Stimulated activated CD4-positive, alpha-beta T cell treated with anti-CD3 and anti-CD28 coated beads, Interleukin-1b, Interleukin-23, amount 100 ng/mL, for 24 hours (primary cell): ENCODE measurements at places on chromosomes 13 and 19.

DNA sequence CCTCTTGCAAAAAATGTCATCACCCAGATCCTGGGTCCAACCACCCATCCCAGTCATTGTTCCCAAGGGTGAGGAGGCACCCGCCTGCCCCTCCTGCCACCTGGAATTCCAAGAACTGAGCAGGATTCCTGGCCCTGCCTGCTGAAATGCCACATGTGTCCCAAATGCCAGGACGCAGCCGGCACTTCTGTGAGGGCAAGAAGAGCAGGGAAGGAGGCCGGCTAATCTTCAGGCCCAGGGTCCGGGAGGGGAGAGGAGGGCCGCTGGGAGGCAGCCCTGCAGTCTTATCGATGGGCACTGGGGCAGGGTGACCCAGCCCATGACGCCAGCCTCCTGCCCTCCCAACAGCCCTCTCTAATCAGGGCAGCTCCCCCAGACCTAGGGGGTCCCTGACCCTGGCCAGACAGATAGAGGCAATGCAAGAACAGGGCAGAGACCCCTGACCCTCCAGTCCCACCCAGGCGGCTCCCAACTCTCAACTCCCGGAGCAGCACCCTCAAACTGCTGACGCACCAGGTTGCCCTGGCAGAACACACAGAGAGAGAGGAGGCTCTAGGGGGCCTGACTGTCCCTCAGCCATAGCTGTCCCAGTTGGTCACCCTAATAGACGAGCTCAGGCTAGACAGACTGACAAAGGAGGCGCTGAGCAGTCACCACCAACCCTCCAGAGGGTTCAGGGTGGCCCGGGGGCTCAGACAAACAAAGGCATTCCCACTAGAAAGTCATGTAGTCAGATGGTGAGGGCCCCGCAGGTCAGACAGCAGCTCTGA lies 1.5 kb downstream of the MFSD12 start:
- no peak for DNase-seq

DNA sequence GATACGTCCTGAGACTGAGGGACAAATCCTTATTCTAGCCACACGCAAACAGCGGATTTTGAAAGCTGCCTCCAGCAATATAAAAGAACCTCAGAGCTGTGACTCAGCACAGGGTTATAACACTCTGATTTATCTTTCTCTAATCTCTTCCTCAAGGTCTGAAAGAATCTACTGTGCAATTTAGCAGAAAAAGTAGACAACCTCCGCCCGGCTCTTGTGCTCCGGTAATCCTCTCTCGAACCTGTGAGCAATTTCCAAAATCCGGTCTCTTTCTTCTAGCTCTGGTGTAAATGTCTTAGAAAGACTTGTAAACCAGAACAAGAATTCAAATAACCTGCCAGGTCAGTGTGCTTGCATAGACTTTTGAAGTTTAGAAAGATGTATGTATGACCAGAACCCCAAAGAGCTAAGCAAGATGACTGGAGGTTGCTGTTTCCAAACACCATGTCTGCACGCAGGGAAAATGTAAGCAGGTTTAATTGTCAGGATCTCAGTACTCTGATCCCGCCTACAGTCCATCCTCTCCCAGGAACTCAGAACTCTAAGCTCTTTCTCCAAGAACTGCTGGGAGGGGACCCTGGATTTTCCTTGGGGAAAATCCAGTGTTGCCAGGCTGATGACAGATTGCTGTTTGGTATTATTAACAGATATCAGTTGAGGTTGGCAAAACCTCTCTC lies 338.1 kb downstream of the RFC3 start:
- no peak for DNase-seq

DNA sequence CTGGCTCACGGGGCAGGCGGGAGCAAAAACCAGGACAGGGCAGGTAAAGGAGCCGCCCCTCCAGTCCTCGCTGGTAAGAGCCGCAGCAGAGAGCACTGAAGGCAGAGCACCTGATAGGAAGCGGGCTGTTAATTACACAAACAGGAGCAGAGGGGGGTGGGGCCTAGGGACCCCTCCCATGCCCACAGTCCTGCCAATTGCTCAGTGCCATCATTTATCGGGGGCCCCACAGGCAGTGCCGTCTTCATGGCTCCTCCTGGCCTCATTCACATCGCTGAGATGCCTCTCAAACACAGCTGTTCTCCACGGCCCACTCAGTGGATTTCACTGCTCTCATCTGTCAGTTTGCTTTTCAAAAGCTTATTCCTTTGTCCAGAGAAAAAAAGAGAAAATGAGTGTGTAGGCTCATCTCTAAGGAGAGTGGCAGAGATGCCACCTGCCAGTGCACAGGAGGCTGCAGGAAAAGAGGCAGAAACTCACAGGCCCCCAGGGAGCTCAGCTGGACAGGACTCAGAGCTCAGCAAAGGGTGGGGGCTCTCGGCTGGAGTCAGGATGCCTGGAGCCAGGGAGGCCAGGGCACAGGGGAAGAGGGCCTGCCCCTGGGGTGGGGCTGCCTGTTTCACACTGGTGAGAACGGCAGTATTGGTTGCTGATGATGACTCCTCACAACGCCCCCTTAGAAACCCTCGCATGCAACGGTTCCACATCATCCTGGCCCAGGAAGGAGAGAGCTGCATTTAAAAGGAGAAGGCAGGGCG lies 174.6 kb downstream of the COL4A1 start:
- DNase-seq: no peak

DNA sequence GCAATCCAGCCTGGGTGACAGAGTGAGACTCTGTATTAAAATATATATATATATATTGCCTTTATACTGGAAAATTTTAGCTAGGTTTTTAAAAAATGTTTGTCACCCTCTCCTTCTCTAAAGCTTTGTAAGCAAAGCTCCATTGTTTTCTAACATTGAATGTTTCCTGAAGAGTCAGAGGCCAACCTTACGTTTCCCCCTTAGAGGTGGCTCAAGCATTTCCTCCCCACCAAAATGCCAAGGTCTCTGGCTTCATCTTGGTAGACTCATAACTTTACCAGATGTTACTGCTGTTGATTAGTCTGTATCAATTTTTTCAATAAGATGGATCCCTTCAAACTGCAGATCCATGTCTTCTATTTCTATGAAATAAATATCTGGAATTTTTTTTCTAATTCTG lies 25.2 kb upstream of the IPO5 start:
- DNase-seq: no peak

GRCh38 chr13:108667205-108667604 lies 37.8 kb downstream of the MYO16 start:
- no peak for DNase-seq

- no peak for DNase-seq
Observed at GRCh38 chr19:44904426-44904994, 1.1 kb upstream of the APOE start.

DNA sequence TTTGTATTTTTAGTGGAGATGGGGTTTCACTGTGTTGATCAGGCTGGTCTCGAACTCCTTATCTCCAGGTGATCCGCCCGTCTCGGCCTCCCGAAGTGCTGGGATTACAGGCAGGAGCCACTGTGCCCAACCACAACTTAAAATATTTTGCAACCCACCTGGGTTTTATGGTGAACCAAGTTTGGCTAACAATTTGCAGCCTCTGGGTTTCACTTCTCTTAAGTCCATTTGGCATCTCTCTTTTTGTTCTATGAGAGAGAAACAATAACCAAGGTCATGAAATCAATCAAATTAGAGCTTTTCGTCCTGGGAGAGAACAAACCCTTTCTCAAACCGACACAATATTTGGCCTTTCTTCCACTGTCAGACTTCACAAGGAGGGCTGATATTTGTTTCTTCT lies 5.6 kb upstream of the SMAD9 start:
- no peak for DNase-seq

DNA sequence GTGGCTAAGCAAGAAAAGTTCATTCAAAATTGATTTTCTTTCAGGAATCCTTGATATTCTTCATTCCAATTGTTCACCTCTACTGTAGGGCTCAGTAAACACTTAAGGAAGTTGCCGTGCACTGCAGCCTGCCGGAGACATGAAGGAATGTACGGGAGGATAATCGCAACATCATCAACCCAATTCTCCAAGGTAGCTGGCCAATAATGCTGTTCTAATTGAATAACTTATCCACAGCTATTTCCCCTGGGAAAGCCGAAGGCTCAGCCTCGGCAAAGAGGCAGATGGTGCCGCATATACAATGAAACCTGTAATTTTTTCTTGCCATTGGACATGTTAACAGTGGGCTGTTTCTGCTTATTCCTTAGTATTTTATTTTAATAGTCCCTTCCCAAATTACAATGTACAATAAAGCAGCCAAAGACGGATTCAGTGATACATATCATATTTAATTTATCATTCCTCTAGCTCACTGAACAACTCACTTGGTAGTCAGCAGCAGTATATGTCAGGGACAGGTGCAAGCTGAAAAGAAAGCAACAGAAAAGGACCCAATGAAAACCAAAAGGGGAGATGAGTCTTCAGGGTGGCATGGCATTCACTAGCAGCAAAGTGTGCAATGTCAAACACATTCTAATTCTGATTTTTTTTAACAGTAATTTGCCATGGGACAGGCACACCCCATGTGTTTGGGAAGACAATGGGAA lies 420.5 kb upstream of the KLF12 start:
- no peak for DNase-seq

GRCh38 chr13:111604097-111604496 lies 283.7 kb downstream of the TEX29 start:
- no peak for DNase-seq

GRCh38 chr19:36152019-36152351 lies 262 bp downstream of the COX7A1 start:
- DNase-seq: no peak

DNA sequence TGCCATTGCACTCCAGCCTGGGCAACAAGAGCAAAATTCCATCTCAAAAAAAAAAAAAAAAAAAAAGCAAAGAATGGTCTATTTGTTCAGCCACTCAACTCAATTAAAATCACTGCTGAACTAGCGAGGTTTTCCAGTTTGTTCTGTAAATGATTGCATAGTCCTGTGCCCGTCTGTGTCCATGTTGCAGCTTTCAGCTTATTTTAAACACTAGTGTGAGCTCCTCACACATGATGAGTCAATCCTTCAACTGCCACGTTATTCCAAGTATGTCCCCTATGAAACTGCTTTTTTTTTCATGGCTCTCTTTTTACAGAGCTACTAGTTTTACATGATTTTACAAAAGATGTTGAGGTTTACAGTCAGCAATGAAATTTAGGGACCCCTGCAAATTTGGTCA lies 12.2 kb downstream of the SUGP2 start:
- DNase-seq: no peak

DNA sequence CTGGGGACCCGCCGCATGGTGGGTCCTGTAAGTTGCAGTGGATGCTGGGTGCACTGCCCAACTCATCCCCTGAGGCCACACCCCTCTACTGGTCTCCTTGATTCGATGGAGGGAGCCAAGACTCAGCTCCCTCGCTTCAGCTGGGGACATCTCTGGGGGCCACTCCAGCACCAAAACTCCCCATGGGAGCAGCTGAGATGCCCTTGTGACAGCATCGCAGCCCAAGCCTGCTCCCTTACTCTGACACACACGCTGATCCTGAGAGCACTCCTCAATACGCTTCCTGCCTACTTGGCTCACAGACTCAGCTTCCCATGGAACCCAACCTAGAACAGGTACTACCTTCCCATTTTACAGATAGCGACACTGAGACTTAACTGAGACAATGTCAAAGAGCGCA lies 56.2 kb downstream of the PEPD start:
- DNase-seq: no peak

DNA sequence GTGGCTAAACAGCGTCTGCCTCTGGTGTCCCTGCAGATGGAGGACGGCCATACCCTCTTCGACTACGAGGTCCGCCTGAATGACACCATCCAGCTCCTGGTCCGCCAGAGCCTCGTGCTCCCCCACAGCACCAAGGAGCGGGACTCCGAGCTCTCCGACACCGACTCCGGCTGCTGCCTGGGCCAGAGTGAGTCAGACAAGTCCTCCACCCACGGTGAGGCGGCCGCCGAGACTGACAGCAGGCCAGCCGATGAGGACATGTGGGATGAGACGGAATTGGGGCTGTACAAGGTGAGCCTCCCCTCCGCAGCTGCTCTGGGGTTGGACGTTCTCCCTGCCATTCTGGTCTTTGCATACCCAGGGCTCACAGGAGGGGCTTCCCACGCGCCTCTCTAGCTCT lies 19.9 kb downstream of the UHRF1 start:
- DNase-seq: no peak

GRCh38 chr13:95470574-95471366 lies 81.8 kb upstream of the CLDN10 start:
- no peak for DNase-seq

- DNase-seq: no peak
Observed at GRCh38 chr13:74068471-74068870, 65.7 kb downstream of the KLF12 start.

- DNase-seq: peak; percentile 7
Observed at GRCh38 chr19:31054430-31054829, 294.8 kb downstream of the TSHZ3 start.

GRCh38 chr19:48752496-48753365 lies at the start of gene FUT1:
Gene FUT1 (minus strand): TSS chr19:48752641. CDS start chr19:48751281, 1,360 bp downstream.
- DNase-seq: no peak

DNA sequence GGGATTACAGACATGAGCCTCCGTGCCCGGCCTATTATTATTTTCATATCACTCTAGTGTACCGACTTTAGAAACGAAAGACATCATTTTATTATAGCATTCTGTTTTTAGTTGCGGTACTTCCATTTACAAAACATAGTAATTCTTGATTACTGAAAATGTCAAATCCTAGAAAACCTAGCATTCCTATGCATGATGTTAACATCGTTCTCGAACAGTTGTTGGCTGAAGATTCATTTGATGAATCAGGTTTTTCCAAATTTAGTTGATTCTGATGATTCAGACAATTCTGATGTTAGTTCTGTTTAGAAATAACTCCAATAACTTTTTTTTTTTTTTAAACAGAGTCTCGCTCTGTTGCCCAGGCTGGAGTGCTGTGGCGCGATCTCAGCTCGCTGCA lies 11.5 kb upstream of the MTRF1 start:
- DNase-seq: no peak

GRCh38 chr19:31589109-31589508 lies 239.9 kb upstream of the TSHZ3 start:
- DNase-seq: no peak

- no peak for DNase-seq
Observed at GRCh38 chr19:12884627-12884925, 2.4 kb downstream of the KLF1 start.

- no peak for DNase-seq
Observed at GRCh38 chr13:84606616-84607015, 724.3 kb upstream of the SLITRK1 start.

DNA sequence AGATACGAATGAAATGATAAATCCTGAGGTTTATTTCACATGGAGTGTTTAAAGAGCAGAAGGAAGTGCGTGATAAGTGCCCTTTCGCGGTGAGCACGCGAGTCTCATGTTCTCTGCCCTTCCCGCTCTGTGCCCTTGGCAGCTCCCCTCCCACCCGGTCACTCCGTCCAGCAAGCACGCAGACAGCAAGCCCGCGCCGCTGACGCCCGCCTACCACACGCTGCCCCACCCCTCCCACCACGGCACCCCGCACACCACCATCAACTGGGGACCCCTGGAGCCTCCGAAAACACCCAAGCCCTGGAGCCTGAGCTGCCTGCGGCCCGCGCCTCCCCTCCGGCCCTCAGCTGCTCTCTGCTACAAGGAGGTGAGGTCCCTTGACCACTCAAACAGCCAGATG lies 37.4 kb upstream of the TEX29 start:
- no peak for DNase-seq

- no peak for DNase-seq
Observed at GRCh38 chr13:48490241-48490640, 42.6 kb downstream of the RCBTB2 start.
